ENCODE measurements at places on chromosomes 11 and 22. TPM values are rescaled to one million over a fixed set of nuclear protein-coding genes. Genes with fewer than 3 reads are reported as not detected.
A peak's percentile ranks its signal among the peaks of the same experiment; 100 is the strongest.

FADS2 gene
- total RNA-seq = 17.4 TPM

ENDOD1 gene
- total RNA-seq = 210 TPM

SOX10 gene
- 90.3 TPM for total RNA-seq

GRCh38 chr11:117933930-117934329 lies 4.7 kb upstream of the TMPRSS13 start:
- DNase-seq = no peak

DNA sequence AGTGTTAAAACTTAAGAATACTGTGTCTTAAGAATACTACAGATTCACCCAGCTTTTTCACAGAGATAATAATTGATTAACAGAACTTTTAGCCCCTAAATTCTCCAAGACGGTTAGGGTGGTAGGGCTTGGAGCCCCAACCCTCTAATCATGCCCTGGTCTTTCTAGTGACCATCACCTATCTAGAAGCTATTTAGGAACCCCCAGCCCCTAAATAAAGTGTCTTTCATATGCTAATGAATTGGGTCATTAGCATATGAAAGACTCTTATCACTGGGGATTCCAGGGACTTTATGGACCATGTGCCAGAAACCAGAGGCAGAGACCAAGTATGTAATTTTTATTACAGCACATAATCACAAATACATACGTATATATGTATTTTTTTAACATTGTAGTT lies 999.7 kb upstream of the RAG2 start:
- DNase-seq = no peak

DNA sequence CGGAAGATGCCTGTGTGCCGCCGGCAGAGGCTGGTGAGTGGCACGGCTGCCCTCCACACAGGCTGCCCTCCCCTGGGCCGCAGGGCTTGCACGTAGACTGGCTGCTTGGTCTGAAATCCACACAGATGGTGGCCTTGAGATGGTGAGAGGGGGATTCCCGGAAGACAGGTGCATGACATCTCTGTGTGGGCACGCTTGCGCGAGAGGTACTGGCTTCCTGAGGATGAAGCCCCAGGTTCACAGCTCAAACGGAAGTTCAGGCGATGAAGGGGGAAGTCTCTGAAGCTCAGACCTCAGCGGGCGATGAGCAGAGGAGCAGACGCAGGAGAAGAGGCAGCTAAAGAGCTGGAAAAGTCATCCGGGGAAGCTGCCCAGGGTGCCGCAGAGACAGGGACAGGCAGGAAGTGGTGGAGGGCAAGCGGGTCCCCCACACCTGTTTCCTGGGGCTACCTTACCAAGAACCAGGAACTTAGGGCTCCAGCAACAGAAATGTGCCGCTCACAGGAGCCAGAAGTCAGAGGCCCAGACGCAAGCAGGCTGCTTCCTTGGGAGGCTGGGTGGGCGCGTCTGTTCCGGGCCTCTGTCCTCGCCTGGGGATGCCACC lies 7.2 kb downstream of the CRELD2 start:
- DNase-seq = no peak

DNA sequence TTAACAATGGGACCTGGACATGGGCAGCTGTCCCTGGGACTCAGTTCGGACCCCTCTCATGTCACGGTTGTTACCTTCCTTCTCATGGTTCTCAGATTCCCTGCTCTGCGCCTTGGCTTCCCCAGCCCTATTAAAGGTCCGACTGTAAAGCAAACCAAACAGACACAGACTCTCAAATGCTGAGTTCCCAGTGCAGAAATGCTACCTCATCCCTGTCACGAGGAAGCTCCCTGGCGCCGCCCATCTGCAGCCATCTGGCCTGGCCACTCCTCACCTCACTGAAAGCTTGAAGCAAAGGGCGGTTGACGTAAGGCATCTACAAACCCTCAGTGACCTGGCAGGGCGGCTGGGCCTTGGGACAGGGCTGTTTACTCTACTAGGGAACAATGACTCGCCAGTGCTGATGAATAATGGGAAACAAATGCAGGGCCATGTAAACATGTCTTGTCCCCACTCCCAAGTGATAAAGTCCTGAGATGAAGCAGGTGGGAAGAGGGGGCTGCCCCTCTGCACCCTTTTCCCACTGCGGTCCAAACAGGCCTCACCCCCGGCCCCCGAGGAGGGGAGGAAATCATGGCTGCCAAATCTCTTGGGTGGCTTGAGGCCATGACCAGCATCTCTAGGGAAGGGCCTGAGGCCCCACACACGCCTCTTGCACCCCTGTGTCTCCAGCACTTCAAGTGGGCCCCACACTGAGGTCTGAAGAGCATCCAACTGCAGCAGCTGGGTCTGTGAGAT lies 49.3 kb downstream of the SCUBE1 start:
- DNase-seq = peak; percentile 72

- no peak for DNase-seq
Measured at GRCh38 chr11:31711137-31711536, 100.0 kb downstream of the PAX6 start.

Data from tibial nerve (tissue), 4 donors.